Activated T-helper 2 cell treated with anti-CD3 and anti-CD28 coated beads, Interferon-gamma antibody, Interleukin-2, Interleukin-4, amounts not matched to agents 10 μg/mL and 5 μg/mL and 100 μg/mL, durations not matched to agents 14 hours and 24 hours and 36 hours (primary cell): ENCODE measurements at places on chromosomes 1 and 21. TPM values are rescaled to one million over a fixed set of nuclear protein-coding genes. Genes with fewer than 3 reads are reported as not detected.

Gene INSRR
- 1.1 and 1.4 TPM in 2 replicates for total RNA-seq

GRCh38 chr21:15276243-15276642 lies 211.4 kb upstream of the NRIP1 start:
- no peak for DNase-seq

Gene PRAMEF7
- total RNA-seq, result not detected in 2 replicates

Gene ANGPTL1
- not detected in 2 replicates for total RNA-seq

DNA sequence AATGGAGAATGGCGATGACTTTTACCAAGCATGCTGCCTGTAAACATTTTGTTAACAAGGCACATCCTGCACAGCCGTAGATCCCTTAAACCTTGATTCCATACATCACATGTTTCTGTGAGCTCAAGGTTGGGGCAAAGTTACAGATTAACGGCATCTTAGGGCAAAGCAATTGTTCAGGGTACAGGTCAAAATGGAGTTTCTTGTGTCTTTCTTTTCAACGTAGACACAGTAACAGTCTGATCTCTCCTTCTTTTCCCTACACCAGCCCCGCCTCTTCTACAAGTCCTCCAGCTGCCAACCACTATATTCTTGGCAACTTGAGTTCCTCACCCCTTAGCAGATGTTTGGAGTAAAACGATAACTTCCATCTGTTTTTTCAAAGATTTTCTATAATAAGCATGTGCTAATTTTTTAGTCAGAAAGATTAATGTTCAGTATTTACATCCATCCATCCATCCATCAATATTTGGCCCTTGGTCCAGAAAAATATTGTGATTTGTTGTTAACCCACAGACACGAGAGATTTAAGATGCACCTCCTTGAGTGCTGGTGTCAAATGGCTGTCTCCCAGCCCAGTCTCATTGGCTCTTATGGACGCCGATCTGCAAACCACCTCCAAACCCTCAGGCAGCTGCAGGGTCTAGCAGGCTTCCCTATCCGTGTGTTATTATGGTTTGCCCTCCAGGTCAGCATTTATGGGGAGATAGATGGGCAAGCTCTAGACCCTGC lies 3.8 kb downstream of the DNALI1 start:
- no peak for DNase-seq

Gene RABIF
- total RNA-seq, result 13.1 and 15.5 TPM in 2 replicates

DNA sequence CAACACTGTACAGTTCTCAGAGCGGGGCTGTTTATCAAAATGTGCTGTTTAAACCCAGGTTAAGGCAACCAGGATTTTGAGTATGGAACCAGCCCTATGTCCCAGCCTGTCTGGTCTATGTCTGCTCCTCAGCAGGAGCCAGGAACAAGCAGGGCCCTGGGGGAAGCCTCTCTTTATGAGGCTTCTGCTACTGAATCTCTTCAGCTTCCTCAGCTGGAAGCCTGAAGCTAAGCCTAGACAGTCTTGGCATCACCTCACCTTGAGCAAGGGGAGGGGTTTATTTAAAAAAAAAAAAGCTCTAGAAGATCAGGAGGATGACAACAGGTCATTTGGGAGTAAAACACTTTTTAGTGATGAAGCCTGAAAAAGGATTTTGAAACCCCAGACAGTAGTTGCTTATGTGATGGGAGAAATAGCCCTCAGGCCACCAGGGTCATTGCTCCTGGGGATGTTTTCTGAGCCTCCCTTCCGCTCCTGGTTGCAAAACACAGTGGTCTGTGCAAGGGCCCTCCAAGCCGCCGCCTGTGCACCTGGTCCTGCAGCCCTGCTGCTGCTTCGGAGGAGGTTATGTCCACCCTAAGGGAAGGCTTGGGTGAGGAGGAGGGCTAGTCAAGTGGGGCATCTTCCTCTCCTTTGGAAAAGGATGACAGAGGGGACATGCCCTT lies 21.8 kb upstream of the GRHL3 start:
- DNase-seq, result no peak

DNA sequence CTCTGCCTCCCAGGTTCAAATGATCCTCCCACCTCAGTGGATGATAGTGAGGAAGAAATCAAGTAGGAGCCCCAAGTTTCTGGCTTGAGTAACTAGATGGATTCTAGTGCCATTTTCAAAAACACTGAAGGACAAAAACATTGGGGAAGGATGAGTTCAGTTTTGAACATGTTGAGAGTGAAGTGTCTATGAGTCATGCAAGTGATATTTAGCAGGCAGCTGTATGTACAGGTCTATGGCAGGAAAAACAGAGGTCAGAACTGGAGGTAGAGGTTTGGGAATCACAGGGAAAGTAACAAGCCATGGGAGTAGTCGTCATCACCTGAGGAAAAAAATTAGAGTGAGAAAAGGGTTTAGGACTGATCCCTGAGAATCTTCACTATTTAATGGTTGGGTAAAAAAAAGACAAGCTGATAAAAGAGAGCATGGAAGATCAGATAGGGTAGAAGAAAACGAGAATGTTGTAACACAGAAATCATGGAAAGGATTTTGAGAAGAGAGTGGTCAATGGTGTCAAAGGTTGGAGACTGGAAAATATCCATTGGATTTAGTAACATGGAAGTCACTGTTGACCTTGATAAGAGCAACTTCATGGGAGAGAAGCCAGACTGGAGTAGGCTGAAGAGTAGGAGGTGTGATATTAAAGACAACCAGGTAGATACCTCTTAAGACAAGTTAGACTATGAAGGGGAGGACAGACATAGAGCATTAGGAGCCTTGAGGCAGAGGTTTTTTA lies 53.1 kb downstream of the DIPK1A start:
- DNase-seq, result no peak

Gene RNU5D-1
- total RNA-seq, result not detected in 2 replicates

Gene FAM177B
- not detected in 2 replicates for total RNA-seq

Gene SIPA1L2
- 3.4 and 3.7 TPM in 2 replicates for total RNA-seq

DNA sequence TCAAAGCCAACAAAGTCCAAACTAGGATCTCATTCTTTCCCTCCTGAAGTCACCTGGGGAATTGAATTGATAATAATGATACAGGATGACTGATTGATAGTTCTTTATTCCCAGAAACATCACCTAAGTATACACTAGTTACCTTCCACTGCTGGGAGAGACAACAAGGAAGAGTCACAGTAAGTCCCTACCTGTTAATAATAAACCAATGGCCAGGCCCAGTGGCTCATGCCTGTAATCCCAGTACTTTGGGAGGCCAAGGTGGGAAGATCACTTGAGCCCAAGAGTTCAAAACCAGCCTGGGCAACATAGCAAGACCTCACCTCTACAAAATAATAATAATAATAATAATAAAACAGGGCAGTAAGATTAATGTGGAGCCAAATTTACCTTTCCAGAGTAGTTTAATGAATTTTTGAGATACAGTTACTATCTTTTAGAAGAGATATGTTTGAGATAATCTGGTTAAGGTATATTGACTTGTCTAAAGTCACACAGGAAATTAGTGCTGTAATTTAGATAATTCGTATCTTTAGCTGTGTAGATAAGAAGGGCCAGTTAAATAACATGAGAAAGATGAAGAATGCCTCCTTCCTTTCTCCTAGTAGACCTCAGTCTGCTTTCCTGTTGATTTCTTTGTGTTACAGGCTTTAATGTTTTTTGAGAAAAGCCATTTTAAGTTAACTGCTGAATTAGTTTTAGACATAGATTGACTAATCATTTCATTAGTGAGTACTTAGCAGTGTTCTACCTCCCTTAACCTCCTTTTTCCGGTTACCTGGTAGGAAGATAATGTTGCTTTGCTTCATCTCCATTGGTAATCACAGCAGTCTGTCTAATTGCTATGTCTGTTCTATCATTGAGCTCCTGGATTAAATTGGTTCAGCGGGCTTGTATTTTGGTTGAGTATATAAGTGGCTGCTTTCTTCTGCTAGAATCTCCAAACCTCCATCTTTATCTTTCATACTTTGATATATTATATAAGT lies 22.0 kb downstream of the SMAP2 start:
- no peak for DNase-seq

Gene DPM3
- 49.0 and 51.0 TPM in 2 replicates for total RNA-seq

- DNase-seq, result no peak
Observed at GRCh38 chr21:34235514-34235913, 128.3 kb upstream of the KCNE2 start.
